ENCODE measurements at places on chromosomes 7 and 10. TPM values are rescaled to one million over a fixed set of nuclear protein-coding genes. Genes with fewer than 3 reads are reported as not detected.

C10orf143 gene
- 1.9 TPM for total RNA-seq

TUBAL3 gene
- not detected for total RNA-seq

SLIT1 gene
- 0.19 TPM for total RNA-seq

GRCh38 chr10:108905821-108906220 is 1017.5 kb downstream of the XPNPEP1 start:
- no peak overlapping the region for H3K4me3 ChIP-seq
- no peak overlapping the region for H3K27ac ChIP-seq
- no peaks in the 10 kb centered on the region for H3K36me3 ChIP-seq
- DNase-seq, result no peak
- H3K27me3 ChIP-seq, result no peaks in the 10 kb centered on the region
- peaks cover 1% of the 10 kb centered on the region for H3K4me1 ChIP-seq

AKR1C8 gene
- total RNA-seq, result not detected

DNA sequence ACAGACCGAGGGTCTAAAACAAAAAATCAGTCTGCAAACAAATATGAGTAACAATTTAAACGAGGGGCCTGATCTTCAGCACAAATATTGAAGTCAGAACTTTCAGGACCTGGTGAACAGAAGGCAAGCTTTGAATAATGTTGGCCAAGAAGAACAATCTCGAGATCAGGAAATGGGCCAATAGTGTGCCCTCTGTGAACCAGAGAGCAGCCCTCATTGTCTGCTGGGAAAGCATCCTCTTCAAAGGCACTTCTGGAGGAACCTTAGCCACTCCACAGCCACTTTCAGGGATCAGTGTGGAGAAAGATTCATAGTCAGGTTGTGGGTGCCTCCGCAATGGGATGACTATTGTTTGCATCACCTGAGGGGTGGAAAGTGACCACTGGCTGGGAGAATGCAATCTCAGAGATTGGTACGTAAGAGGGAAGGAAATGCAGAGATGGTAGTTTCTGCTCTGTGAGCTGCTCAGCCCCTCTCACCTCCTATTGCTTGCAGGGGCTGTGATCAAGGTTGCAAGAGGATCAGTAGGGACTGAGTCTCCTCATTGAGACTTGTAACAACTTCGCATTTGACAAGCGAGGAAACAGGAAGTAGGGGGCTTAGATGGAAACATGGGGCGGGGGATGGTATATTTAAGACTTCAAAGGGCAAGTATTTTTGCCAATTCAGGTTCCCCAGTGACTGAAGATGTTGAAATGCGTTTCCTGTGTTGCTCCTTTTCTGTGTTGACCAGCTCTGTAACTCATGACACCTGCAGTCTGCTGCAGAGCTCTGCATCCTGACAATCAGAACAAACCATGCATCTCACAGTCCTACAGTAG is 28.4 kb upstream of the IFRD1 start:
- H3K4me1 ChIP-seq, result peaks cover 4% of the 10 kb centered on the region
- H3K27me3 ChIP-seq, result no peaks in the 10 kb centered on the region
- no peak for DNase-seq

- H3K36me3 ChIP-seq, result no peaks in the 10 kb centered on the region
- DNase-seq, result no peak
- no peak overlapping the region for H3K27ac ChIP-seq
- H3K27me3 ChIP-seq, result no peaks in the 10 kb centered on the region
These were observed 39.2 kb upstream of the TES start for GRCh38 chr7:116171094-116171493.

DNA sequence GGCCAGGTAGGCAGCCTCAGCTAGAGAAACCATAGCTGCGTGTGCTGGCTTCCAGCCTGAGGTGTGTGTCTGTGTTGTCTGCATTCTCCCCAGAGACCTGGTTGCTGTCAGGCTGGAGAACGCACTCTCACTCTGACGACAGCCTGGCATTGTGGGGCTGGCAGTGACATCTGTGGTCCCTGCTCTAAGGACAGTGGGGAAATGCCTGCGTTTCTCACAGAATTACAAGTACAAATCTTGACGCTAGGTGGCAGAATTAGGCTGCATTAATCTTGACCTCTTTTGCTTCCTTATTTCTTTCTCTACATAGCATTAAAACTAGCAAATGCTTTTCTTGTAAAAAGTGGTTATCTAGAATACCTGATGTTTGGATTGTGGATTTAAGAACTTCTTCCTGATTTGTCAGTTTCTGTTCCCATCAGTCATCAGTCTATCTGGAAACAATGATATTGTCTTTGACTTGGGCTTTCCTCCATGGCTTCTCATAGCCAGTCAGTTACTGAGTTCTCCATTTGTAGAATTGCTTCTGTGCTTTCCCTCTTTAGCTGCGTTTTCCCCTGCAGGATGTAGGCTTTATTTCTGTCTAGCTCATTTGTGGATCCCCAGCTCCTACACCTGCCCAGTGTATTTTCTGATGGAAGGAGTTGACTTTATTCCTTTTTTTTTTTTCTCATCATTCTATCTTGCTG is 86.0 kb downstream of the FANK1 start:
- H3K4me3 ChIP-seq, result no peak overlapping the region
- no peaks in the 10 kb centered on the region for H3K27me3 ChIP-seq

- peaks cover 4% of the 10 kb centered on the region for H3K4me1 ChIP-seq
- no peaks in the 10 kb centered on the region for H3K27me3 ChIP-seq
- peak; percentile 88 for DNase-seq
- H3K4me3 ChIP-seq, result no peak overlapping the region
- no peak overlapping the region for H3K27ac ChIP-seq
- H3K36me3 ChIP-seq, result no peaks in the 10 kb centered on the region
These were observed 325.0 kb downstream of the PLXNA4 start for GRCh38 chr7:132251327-132251659.

SUGCT gene
- total RNA-seq, result 47.1 TPM

DNA sequence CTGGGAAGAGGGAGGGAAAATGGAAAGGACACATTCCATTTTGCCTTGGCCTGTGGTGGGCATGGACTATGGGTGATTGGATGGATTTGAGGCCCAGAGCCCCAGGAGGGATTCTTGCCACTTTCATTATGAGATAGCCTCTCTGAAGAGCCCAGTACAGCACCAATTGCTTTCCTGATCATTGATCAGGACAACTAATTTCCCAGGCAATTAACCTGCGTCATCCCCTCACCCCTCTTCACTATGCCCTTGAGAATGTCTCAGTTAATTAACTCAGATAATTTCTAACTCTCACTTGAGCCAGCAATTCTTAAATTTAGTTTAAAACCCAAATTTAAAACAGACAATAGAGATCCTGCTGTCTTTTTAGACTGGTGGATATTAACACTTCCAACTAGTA is 13.5 kb upstream of the PLEKHA1 start:
- H3K27ac ChIP-seq, result no peak overlapping the region
- H3K4me3 ChIP-seq, result no peak overlapping the region
- H3K27me3 ChIP-seq, result no peaks in the 10 kb centered on the region
- H3K4me1 ChIP-seq, result peaks cover 4% of the 10 kb centered on the region
- no peaks in the 10 kb centered on the region for H3K36me3 ChIP-seq
- DNase-seq, result no peak

DNA sequence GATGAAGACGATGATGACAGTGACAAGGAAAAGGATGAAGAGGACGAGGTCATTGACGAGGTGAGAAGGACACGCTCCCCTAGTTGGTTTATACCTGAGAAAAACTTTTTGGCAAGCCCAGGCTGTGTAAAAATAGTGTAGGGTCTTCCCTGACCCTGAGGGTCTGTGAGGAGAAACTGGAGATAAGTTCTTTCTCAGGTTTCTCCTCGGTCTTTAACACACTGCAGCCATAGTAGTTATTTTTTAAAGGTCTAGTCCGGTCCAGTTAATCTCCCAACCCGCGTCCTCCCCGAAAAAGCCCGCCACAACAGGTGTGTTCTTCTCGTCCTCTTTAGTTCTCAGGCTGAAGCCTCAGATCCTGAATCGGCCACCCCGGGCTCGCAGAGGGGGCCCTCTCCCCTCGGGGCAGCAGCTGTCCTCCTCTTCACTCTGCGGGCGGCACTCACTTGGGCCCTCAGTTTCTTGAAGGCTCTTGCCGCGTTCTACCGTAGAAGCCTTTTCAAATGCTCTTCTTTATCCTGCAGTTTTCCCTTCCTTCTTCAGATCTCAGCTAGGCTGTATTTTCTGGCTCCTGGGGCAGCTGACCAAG is 411 bp downstream of the BCCIP start:
- DNase-seq, result no peak
- peaks cover 16% of the 10 kb centered on the region for H3K4me1 ChIP-seq
- H3K27me3 ChIP-seq, result no peaks in the 10 kb centered on the region
- H3K4me3 ChIP-seq, result peak overlapping the region; percentile 63

Measured in aorta (tissue), 5 donors.